Amniotic stem cell (primary cell): ENCODE measurements at places on chromosomes 11 and 22.

DNA sequence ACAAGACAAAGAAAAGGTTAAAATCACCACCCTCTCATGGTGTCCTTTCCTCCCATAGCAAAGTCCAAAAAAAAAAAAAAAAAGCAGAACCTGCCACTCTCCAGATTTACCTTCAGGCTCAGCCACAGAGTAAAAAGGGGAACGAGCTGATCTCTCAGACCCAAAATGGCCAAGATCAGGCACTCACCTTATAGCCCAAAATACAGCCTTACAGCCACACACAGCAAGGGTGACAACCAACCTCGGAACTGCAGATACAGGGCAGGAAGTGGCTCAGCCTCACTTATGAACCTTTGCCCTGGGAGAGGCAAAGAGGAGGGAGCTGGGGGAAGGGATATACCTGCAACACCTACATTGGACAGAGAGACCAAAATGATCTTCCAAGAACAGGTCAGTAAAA, 4.5 kb downstream of the FHIP1B start:
- no peak for DNase-seq

DNA sequence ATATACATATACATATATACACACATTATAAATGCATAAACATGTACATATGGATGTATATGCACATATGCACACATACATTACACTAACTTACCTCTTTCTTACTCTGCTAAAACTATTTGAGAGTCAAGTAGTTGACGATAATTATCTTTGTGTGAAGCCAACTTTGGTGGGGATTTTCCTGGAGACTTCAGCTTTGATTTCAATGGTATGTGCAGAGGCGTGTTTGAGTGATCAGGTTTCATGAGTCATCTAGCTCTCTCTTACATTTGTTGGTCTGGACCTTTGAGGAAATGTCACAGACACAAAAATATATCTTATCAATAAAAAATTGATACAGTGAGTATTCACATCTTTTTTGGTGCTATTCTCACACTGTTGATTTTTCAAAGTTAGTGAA, 769.1 kb upstream of the LUZP2 start:
- DNase-seq = peak; percentile 48

- DNase-seq = no peak
These were observed 75.0 kb upstream of the AMPD3 start for GRCh38 chr11:10379871-10380568.

- DNase-seq = no peak
These were observed 83.7 kb downstream of the EXT2 start for GRCh38 chr11:44179173-44179572.

GRCh38 chr11:79167510-79168188, 273.2 kb downstream of the TENM4 start:
- no peak for DNase-seq

DNA sequence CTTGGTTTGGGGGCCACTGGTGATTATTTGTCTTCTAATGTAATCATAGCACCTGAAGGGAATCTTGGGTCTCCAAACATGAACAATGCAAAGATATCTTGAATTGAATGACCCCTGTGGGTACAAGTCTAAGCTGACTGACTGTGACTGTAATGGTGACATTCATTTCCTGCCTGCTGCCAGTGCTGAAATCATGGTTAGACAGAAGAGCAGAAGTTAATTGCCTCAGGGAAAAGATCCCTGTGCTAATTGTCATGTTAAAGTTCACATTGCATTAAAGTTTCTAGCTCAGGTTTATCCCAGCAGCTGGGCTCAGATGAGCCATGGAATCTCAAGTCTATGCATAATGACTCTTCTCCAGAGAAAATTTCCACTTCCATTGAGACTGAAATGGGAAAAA, 772.0 kb downstream of the ETS1 start:
- no peak for DNase-seq

DNA sequence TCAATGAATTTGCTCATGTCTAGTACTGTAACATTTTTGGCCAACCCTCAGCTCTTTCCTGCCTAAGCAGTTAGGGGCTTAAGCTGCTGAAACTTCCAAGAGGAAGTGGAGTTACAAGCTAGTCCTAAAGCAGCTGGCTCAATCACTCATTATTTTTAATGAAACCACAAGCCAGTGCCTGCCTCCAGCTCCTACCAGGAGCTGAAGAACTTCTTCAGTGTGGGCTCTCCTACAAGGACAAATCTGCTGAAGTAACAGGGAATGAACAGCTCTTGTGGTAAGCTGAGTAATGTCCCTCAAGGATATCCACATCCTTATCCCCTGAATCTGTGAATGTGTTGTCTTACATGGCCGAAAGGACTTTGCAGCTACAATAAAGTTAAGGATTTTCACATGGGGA, 112.5 kb downstream of the BBOX1 start:
- no peak for DNase-seq

DNA sequence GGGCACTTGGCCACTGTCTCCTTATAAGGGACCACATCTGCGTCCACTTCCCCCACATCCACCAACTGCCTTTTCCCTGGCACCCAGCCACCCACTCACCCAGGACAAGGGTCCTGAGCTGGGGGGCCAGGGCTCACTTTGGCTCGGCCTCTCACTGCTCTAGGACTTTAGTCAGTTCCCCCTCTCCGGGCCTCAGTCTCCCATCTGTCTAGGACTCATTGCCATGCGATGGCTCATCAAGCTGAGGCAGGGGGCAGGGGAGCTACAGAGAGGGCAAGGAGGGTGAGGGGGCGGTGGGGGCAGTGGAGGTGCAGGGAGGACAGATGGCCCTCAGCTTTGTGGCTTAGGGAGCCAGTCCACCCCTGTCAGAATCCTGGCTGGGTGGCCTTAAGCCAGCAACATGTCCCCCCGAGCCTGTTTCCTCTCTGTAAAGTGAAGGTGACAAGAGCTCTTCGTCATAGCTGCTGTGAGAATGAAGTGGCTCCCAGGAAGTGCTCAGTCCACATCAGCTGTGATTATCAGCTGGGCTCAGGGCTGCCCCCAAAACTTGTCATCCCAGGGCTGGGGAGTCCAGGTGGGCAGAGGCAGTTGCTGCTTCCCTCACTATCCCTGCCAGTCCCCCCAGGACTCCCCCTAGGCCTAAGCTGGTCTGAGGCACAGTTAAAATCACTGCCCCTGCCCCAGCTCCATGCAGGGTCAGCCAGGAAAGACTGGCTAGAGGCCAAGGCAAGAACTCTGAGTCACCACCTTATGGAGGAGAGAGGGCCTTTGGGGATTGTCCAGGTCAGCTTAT, 14.9 kb downstream of the RAC2 start:
- DNase-seq = no peak

DNA sequence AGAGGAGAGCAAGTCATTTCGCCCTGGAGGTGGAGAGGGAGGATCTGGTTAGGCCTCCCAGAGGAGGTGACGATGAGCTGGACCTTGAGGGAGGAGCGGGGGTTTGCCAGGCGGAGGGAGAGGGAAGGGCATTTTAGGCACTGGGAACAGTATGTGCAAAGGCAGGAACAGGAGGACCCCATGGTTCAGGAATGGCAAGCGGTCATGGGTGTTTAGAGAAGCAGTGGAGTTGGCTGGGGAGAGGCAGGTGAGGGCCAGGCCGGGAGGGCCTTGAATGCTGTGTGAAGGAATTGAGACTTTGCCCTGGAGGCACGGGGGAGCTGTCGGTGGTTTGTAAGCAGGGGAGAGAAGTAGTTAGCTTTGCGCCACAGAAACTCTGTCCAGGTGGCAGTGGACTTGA, 10.3 kb downstream of the PRDM11 start:
- DNase-seq = no peak

GRCh38 chr11:57251037-57251436, 14.0 kb upstream of the APLNR start:
- no peak for DNase-seq

DNA sequence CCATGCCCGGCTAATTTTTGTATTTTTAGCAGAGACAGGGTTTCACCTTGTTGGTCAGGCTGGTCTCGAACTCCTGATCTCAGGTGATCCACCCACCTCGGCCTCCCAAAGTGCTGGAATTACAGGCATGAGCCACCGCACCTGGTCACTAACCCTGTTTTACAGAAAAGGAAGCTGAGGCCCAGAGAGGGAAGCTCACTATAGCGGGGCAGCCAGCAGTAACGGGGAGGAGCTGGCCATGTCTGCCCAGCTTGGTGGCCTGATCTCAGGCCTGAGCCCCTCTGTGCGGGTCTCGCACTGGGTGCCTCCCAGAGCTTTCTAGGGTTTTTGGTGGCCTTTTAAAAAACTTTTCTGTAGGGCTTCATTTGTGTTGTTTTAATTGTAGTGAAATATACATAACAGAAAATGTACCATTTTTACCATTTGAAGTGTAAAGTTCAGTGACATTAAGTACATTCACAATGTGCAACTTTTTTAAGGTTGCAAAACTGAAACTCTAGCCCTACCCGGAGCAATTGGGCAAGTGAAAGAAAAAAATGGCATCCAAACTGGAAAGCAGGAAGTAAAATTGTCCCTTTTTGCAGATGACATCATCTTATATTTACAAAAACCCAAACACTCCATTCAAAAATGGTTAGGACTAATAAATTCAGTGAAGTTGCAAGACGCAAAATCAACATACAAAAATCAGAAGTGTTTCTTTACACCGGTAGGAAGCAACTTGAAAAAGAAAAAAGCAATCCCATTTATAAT, 14.5 kb upstream of the CYTH4 start:
- no peak for DNase-seq
